HCT116 (cell line): ENCODE measurements at places on chromosomes 1 and 21.

- no peak for DNase-seq
These were observed 56.5 kb upstream of the PLA2G4A start for GRCh38 chr1:186772228-186772627.

DNA sequence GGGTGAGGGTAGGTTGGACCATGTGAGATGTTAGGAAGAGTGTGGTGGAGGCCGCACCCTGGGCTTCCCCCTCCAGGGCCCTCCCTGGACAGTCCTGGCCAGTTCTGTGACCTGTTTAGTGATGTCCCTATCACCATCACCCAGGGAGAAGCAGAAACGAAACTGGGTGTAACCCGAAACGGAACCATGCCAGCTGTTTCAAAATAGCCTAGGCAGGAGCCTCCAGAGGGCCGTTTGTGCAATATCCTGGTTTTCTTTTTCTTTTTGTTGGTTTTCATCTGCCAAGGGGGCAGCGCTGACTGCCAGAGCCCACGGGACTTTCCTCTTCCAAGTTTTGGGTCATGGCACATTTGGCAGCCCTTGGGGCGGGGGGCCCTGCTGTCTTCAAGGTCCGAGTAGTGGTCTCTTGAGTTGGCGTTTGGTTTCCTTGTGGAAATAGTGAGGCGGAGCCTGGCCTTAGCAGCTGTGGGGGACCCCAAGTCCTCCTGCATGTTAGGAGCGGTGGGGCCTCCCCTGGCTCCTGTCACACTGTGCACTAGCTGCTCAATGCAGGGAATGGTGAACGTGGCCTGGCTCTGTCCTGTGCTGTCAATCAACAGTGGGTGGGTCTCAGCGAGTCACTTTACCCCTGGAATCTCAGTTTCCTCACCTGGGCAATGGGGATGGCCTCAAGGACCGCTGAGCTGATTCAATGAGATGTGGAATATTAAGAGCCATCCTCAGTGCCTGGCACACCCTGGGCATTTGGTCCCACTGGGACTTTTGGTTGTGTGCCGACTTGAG is 90.7 kb downstream of the ARHGEF10L start:
- DNase-seq: no peak

- DNase-seq: no peak
These were observed 12.6 kb downstream of the C1orf115 start for GRCh38 chr1:220702733-220703270.

DNA sequence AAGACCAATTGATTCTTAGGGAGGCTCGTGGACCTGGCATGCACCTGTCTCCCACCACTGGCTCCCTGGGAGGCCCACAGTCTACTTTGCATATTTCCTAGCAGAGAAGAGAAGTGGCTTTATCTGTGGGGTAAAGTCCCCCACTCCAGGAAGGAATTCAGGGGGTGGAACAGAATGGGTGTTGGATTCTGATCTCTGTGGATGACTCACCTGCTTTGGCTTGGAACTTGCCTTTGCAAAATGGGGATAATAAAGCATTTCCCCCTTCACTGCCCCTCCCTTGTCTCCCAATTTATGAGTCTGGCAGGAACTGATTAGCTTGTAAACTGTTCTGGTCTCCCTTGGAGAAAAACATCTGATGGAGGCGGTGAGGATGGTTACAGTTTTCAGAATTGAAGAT is 21.2 kb upstream of the OTUD3 start:
- DNase-seq: no peak

- DNase-seq: no peak
These were observed 301.2 kb upstream of the DEPDC1 start for GRCh38 chr1:68798071-68798470.

- DNase-seq: no peak
These were observed 26.6 kb upstream of the RGS13 start for GRCh38 chr1:192609110-192610079.

- DNase-seq: no peak
These were observed 44.8 kb upstream of the ZNF326 start for GRCh38 chr1:89949991-89950624.

DNA sequence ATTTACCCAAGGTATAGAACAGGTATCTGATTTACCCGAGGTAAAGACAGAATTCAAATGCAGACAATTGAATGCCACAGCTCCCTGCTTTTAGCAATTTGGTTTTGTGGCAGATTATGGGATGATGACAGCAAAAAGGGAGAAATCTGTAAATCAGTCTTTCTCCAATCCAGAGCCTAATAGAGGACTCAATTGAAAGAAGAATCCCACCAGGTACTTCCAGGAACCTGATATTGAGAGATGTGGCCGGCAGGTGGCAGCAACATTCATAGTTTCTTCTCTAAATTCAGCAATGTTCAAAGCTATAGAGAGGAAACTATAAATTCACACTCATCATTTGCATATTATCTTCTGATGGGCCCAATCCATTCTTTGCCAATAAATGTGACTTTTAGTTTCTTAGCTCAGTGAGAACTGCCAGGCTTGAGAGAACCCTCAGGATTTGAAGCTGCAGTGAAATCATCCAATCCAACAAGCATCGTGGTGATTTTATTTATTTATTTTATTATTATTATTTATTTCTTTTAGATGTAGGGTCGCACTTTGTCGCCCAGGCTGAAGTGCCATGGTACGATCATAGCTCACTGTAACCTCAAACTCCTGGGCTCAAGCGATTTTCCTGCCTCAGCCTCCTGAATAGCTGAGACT is 9.8 kb upstream of the PHACTR4 start:
- DNase-seq: no peak

- no peak for DNase-seq
These were observed 2.8 kb downstream of the ZBTB8OS start for GRCh38 chr1:32647308-32648134.

- DNase-seq: no peak
These were observed 18.1 kb downstream of the URB2 start for GRCh38 chr1:229643996-229644745.

DNA sequence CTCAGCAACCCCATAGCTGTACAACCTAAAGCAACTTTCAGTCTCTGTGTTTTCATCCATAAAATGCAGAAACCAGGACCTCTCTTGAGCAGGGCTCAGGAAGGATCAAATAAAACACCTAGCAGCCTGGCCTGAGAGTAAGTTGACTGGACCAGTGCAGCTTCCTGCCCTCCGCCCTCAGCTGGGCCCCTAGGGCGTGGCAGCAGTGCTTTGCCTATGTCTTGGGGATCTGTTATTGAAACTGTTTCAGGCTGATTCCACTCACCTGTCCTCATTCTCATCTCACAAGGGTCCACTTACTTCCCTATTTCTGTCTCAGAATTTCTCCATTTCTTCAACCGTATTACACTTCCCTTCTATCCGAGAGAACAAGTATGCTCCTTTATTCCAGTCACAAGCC is 17.3 kb downstream of the LRRC42 start:
- DNase-seq: no peak

DNA sequence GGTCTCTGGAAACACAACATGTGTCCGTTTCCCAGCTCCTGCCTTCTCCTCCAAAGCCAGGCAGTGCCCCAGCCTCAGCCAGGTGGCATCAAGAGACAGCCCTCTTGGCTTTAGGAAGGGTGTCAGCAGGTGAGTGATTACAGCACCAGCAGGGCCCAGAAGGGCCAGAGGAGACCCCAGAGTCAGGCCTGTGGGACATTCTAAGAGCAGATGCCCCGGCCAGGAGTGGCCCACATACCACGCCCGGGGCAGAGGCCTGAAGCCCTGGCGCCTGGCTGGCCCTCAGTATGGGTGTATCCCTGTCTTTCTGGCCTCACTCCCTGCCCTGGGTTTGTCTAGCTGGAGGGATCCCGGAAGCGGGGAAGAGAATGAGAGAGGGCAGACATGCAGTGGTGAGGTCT is 109.2 kb downstream of the CASZ1 start:
- DNase-seq: no peak

DNA sequence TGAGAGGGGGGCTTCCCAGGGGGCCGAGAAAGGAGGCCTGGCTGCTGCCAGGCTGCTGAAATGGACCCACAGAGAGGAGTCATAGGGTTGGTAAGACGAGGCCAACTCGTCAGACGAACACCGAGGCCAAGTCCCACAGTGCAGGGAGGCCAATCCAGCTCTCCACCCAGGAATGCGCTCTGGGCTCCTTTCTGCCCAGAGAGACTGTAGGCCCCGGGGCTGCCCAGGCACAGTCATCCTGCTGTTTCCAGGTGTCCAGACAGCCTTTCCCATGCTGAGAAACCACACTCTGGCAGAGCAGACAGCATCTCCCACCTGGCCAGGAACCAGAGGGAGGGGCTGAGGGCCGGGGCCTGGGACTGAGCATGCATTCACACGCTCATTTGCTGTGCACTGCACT is 26.7 kb upstream of the RSPO1 start:
- DNase-seq: no peak
